ENCODE measurements at places on chromosomes 2 and 18. TPM values are rescaled to one million over a fixed set of nuclear protein-coding genes. Genes with fewer than 3 reads are reported as not detected.

The ACADL gene
- total RNA-seq: 0.23 TPM

The MFSD2B gene
- total RNA-seq: not detected

The RGPD6 gene
- total RNA-seq: 20.8 TPM

The C2orf66 gene
- total RNA-seq: 0.15 TPM

The DYSF gene
- 1.0 TPM for total RNA-seq

The C2orf76 gene
- 1.7 TPM for total RNA-seq

The RIF1 gene
- total RNA-seq: 33.2 TPM

The LHCGR gene
- not detected for total RNA-seq

The ASAP2 gene
- 18.2 TPM for total RNA-seq

The FIGN gene
- 0.61 TPM for total RNA-seq

The BUB1 gene
- total RNA-seq: 41.1 TPM

The FAM237A gene
- not detected for total RNA-seq

All from A375 (cell line).